ENCODE measurements at places on chromosomes 3 and 15.

DNA sequence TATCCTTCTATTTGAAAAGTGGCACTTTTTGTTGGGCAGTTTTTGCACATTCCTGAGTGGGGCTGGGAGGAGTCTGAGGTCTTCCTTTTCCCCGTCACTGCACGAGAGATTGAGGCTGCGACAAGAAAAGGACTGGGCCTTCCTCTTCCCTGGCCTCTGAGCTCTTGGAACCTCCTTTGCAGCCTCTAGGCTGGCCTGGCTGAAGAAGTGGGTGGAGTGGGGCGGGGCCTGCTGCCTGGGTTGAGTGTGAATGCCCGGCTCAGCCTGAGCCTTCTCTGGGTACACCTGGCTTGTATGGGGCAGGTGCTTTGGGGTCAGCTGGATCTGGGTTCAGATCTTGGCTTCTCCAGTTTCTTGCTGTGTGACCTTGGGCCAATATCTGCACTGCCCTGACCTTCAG is 43.1 kb downstream of the PLXNA1 start:
- DNase-seq = no peak

- DNase-seq = peak; percentile 9
Measured at GRCh38 chr3:34948517-34948916, 690.8 kb upstream of the ARPP21 start.

- DNase-seq = no peak
Measured at GRCh38 chr3:81974751-81975150, 213.3 kb upstream of the GBE1 start.

DNA sequence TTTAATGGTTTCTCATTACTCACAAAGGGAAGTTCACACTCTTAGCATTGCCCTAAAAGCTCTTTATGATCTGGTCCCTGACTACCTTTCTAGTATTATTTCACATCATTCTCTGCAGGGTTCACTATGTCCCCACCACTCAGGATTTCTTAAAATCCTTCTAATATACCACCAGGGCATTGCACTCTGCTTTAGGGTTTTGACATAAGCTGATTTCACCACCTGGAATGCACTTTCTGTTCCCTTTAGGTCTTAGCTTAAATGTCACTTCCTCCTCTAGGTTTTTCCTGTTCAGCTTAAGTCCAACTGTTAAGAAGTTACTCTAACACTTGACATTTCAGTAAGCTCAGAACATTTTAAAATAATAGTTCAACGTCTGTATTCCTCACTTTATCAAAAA is 81.7 kb downstream of the HCN4 start:
- DNase-seq = peak; percentile 16

- no peak for DNase-seq
Measured at GRCh38 chr3:110261141-110261540, 810.5 kb upstream of the NECTIN3 start.
